Amniotic stem cell (primary cell): ENCODE measurements at places on chromosomes 2 and 18.

DNA sequence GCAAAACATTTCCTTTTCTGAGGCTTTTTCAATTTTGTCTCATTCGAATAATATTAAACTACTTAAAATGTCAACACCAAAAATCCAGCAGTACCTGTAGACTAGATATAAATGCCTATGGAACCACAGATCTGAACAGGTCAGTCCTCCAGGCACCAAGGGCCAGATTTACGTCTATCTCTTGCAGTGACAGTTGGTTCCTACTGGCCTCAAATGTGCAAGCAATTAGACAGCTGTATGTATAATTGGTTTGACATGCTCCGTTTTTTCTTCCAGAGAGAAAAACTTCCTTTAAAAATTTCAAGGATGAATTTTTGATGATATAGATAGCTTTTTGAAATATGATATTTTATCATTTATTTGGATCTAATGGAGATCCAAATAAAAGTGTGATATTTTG is 443.8 kb upstream of the POU3F3 start:
- no peak for DNase-seq

DNA sequence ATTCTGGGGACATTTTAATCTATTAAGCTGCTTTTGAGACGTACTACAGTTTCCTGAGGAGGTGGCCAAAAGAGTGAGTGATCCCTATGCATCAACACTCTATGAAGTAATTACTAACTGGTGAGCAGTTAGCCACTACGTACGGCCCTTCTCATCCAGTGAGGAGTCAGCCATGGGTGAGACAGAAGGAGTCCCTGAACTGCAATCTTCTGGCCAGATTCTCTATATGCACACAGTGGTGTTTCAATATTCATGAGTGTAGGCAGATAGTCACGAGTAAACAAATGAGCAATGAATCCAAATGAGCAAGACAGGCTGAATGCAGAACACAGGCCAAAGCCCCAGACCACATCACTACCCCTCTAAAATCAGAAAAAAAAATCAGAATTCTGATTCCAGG is 29.8 kb upstream of the TMEM214 start:
- DNase-seq: no peak

- no peak for DNase-seq
Measured at GRCh38 chr2:214651451-214651850, 158.0 kb downstream of the BARD1 start.

- no peak for DNase-seq
Measured at GRCh38 chr18:79129120-79129519, 59.9 kb downstream of the ATP9B start.
